PC-3 (cell line): ENCODE measurements at places on chromosomes 5 and 9.

GRCh38 chr9:11086561-11086960 lies 473.8 kb upstream of the PTPRD start:
- H3K4me3 ChIP-seq, result no peak overlapping the region
- no peaks in the 10 kb centered on the region for H3K4me1 ChIP-seq

- H3K27ac ChIP-seq, result no peak overlapping the region
- H3K27me3 ChIP-seq, result no peaks in the 10 kb centered on the region
- H3K4me1 ChIP-seq, result no peaks in the 10 kb centered on the region
- DNase-seq, result no peak
These were observed 203.0 kb downstream of the ATPSCKMT start for GRCh38 chr5:10046676-10047075.

DNA sequence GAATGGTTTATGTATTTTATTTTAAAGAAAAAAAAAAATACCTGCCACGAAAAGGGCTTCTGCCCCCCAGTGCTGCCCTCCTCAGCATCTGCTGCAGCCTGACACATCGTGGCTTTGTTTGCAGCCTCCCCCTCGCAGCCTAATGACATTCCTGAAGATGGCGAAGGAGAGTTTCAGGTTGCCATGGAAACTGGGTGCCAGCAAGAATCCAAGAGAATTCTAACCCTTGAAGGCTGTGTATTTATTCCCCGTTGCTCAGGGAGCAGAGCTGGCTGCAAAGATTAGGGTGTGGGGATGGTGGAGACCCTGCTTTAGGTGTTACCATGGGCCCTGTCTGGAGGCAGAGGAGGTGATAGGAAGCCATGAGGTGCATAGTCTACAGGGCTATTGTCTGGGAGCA lies 126.6 kb downstream of the NSG2 start:
- no peaks in the 10 kb centered on the region for H3K36me3 ChIP-seq
- H3K27me3 ChIP-seq, result peaks cover 52% of the 10 kb centered on the region
- H3K4me1 ChIP-seq, result no peaks in the 10 kb centered on the region
- H3K4me3 ChIP-seq, result no peak overlapping the region
- DNase-seq, result no peak

- DNase-seq, result no peak
- no peaks in the 10 kb centered on the region for H3K4me1 ChIP-seq
- no peak overlapping the region for H3K27ac ChIP-seq
- no peak overlapping the region for H3K4me3 ChIP-seq
- H3K27me3 ChIP-seq, result no peaks in the 10 kb centered on the region
These were observed 47.4 kb downstream of the ADAM19 start for GRCh38 chr5:157528036-157528632.

DNA sequence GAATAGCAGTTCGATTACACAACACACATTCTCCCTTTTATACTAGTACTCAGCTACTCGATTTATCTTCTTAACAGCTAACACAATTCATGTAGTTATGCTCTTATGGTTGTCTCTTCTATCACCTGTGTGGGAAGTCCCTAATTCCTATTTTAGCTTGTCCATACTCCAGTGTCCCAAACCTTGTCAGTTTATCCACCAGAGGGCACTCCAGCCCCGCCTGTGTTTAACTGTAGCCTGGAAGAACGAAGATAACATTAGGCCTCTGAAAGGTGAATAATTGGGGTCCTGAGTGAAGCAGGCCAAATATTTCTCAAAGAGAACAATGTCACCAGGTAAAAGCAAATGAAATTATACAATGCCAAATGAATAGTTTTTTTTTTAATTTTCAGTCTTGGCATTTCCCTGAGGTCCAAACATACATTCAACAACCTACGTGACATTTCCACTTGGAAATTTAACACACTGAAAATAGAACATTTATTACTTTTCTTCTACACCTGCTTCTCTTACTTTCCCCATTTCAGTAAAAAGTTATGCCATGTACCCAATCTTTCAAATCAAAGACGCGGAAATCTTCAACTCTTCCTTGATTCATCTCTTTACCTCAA lies 560.7 kb downstream of the HTR1A start:
- no peak overlapping the region for H3K27ac ChIP-seq
- H3K4me3 ChIP-seq, result no peak overlapping the region
- peak; percentile 75 for DNase-seq
- H3K4me1 ChIP-seq, result no peaks in the 10 kb centered on the region

GRCh38 chr5:7474821-7475403 lies 79.0 kb downstream of the ADCY2 start:
- H3K36me3 ChIP-seq, result no peaks in the 10 kb centered on the region
- no peaks in the 10 kb centered on the region for H3K27me3 ChIP-seq
- no peak for DNase-seq

DNA sequence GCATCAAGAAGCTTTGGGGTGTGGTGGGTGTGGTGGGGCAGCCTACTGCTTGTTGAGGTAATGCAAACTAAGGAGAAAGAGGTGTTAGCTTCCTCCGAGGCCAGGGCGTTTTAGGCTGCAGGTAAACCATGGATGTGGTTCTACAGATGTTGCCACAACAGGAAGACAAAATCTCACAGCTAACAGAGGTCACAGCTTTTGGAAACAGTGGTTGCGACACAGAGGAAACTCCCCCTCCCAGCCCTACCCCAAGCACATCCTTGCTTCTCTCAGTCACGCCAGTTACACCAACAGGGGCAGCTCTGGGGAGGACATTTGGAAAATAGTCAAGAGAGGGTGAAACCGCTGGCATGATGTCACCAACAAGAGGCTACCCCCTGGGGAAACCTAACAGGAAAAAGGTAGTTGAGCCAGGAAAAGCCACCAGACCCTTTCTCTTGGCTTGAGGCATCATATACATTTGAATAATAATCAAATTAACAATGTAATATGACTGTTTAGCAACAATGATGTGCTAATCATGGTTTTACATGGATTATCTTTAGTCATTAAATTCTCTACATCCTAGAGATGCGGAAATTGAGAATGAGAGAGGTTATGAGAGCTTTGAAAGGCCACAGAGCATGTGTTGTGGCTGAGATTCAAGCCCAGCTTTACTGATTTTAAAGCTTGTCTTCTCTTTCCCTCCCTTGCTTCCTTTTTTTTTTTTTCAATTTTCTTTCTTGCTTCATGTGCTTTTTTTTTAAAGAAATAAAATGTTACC lies 82.2 kb upstream of the IL12B start:
- no peak overlapping the region for H3K4me3 ChIP-seq
- no peaks in the 10 kb centered on the region for H3K4me1 ChIP-seq
- H3K27me3 ChIP-seq, result no peaks in the 10 kb centered on the region
- DNase-seq, result no peak
- H3K27ac ChIP-seq, result no peak overlapping the region

DNA sequence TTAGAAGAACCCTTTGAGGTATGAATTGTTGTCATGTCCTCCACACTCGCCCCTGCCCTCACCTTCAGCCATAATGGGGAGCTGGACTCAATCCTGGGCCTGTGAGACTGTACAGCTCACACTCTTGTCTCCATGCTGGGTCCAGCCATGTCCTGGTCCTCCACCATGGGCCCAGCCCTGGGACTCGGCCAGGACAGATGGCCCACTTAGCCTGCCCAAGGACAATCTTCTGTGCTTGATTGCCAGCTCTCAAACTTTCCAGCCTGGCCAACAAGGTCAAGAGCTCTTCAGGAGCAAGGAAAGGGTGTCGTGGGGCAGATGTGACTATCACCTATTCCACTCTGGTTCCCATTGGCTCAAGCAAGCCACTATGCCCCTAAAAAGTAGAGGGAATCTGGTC lies 90.8 kb downstream of the HRH2 start:
- no peaks in the 10 kb centered on the region; the same call in 1 of the 2 replicates for H3K4me1 ChIP-seq
- no peaks in the 10 kb centered on the region for H3K36me3 ChIP-seq
- H3K27me3 ChIP-seq, result no peaks in the 10 kb centered on the region

GRCh38 chr5:167573370-167574127 lies 717.9 kb upstream of the WWC1 start:
- peaks cover 99% of the 10 kb centered on the region for H3K27me3 ChIP-seq
- H3K4me1 ChIP-seq, result no peaks in the 10 kb centered on the region
- H3K36me3 ChIP-seq, result no peaks in the 10 kb centered on the region
- H3K27ac ChIP-seq, result no peak overlapping the region
- H3K4me3 ChIP-seq, result no peak overlapping the region

DNA sequence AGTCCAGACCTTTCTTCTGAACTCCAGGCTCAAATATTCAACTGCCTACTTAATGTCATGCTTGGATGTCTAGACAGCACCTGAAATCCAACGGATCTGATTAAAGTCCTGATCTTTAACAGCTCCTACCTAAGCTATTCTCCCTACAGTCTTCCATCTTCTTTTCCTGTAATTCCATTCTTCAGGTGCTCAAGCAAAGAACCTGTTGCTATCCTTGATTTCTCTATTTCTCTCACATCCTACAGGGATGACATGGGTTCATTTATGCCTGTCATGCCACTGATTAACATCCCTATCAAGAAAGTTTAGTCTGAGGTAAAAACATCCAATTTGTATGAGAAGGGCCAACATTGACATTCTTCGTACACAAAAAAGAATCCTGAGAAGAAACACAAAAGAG lies 163.2 kb downstream of the TMC1 start:
- no peak for DNase-seq
- H3K36me3 ChIP-seq, result no peaks in the 10 kb centered on the region
- H3K4me3 ChIP-seq, result no peak overlapping the region

GRCh38 chr5:52693280-52693679 lies 94.4 kb upstream of the ITGA1 start:
- peaks cover 6% of the 10 kb centered on the region; the same call in 1 of the 2 replicates for H3K4me1 ChIP-seq
- peaks cover 3% of the 10 kb centered on the region; the same call in 1 of the 2 replicates for H3K27me3 ChIP-seq
- no peak overlapping the region for H3K27ac ChIP-seq
- DNase-seq, result peak; percentile 49
- no peak overlapping the region for H3K4me3 ChIP-seq

GRCh38 chr5:27598576-27598975 lies 560.2 kb upstream of the CDH9 start:
- no peaks in the 10 kb centered on the region for H3K4me1 ChIP-seq
- H3K36me3 ChIP-seq, result no peaks in the 10 kb centered on the region
- DNase-seq, result no peak
- H3K27me3 ChIP-seq, result no peaks in the 10 kb centered on the region

- H3K36me3 ChIP-seq, result no peaks in the 10 kb centered on the region
- H3K27ac ChIP-seq, result no peak overlapping the region
- no peaks in the 10 kb centered on the region for H3K27me3 ChIP-seq
- H3K4me1 ChIP-seq, result no peaks in the 10 kb centered on the region
- DNase-seq, result no peak
- no peak overlapping the region for H3K4me3 ChIP-seq
These were observed 198.3 kb downstream of the KCTD16 start for GRCh38 chr5:144369006-144369405.

DNA sequence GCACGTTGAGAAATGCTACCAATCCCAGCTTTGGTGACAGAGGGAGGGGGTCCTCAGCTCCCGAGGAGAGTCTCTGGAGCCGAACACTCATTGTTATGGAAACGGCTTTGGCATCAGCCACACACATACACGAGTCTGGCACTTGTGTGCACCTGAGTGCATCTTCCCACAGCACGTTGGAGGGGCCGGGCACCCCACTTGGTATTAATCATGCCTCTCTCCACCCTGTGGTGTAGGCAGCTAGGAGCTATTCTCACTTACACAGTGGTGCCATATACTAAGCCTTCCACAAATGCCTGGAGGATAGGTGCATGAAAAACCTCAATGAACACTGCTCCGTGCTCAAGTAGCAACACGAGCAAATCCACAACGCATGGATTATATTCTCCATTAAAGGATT lies 133.9 kb upstream of the PANK3 start:
- peaks cover 16% of the 10 kb centered on the region for H3K4me1 ChIP-seq
- no peak for DNase-seq
- peak overlapping the region; percentile 64 for H3K27ac ChIP-seq
- H3K36me3 ChIP-seq, result no peaks in the 10 kb centered on the region
- 0 out of 2 replicates have a peak overlapping the region, but pooled peaks have one; percentile 37 for H3K4me3 ChIP-seq
- H3K27me3 ChIP-seq, result no peaks in the 10 kb centered on the region

- no peak overlapping the region for H3K4me3 ChIP-seq
- no peak overlapping the region for H3K27ac ChIP-seq
- DNase-seq, result no peak
- no peaks in the 10 kb centered on the region for H3K27me3 ChIP-seq
These were observed 210.9 kb downstream of the HSPA4 start for GRCh38 chr5:133262690-133263089.

DNA sequence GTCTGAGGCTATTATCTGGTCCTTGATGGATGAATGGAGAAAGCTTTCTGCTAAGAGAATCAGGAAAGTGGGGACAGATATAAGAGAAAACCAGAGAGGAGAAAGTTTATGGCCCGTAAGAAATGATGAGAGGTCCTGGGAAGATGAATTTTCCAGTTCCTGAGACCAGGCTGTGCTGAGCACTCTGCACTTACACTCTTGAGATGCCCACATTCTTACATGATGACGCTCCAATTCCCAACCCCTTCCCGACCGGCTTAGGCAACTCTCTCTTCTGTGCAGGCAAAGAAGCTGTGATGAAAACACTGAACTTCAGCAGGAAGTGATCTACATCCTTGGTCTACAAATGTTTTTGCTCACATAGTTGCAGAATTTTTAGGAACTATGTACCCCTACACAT lies 417.0 kb downstream of the ARHGEF28 start:
- no peaks in the 10 kb centered on the region for H3K27me3 ChIP-seq
- H3K36me3 ChIP-seq, result no peaks in the 10 kb centered on the region
- no peak overlapping the region for H3K4me3 ChIP-seq

- H3K4me3 ChIP-seq, result no peak overlapping the region
- DNase-seq, result no peak
- H3K36me3 ChIP-seq, result no peaks in the 10 kb centered on the region
These were observed 67.2 kb upstream of the GPBP1 start for GRCh38 chr5:57106661-57107060.

DNA sequence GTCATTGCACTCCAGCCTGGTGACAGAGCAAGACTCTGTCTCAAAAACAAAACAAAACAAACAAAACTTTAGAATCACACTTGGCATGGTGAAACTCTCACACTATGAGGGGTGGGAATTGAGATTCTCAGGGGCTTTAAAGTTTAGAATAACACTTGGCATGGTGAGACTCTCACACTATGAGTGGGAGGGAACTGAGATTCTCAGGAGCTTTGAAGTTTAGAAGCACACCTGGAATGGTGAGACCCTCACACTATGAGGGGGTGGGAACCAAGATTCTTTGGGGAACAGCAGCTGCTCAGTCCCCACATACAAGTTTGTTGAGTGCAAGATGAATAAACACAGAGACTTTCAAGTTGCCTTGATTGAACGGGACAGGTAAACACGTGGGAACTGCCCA lies 149.4 kb downstream of the HSD17B3 start:
- no peak overlapping the region for H3K4me3 ChIP-seq
- H3K4me1 ChIP-seq, result no peaks in the 10 kb centered on the region
- H3K27ac ChIP-seq, result no peak overlapping the region
- peaks cover 17% of the 10 kb centered on the region for H3K27me3 ChIP-seq

- H3K4me1 ChIP-seq, result no peaks in the 10 kb centered on the region
- H3K27ac ChIP-seq, result no peak overlapping the region
- H3K27me3 ChIP-seq, result no peaks in the 10 kb centered on the region
- no peak overlapping the region for H3K4me3 ChIP-seq
- DNase-seq, result no peak
- H3K36me3 ChIP-seq, result no peaks in the 10 kb centered on the region
These were observed 95.0 kb downstream of the KCNT1 start for GRCh38 chr9:135796784-135797485.
